Mesothelial cell of epicardium (in vitro differentiated cells): ENCODE measurements at places on chromosomes 3 and 15. TPM values are rescaled to one million over a fixed set of nuclear protein-coding genes. Genes with fewer than 3 reads are reported as not detected.

The ZPLD1 gene
- 0.07 TPM in 1 of 3 replicates, not detected in the others for total RNA-seq

The BNIP2 gene
- 61.3 to 69.6 TPM (median 63.2 TPM) in 3 replicates for total RNA-seq

The HEG1 gene
- total RNA-seq = 12.8 to 14.4 TPM (median 13.8 TPM) in 3 replicates

The GANC gene
- total RNA-seq = 39.7 to 42.7 TPM (median 42.0 TPM) in 3 replicates

The C3orf49 gene
- not detected in 3 replicates for total RNA-seq

The TRANK1 gene
- 68.3 to 80.4 TPM (median 76.8 TPM) in 3 replicates for total RNA-seq

The SMCO1 gene
- total RNA-seq = not detected in 3 replicates

The SLC28A1 gene
- total RNA-seq = 0.16 to 0.24 TPM (median 0.20 TPM) in 3 replicates

The RBP2 gene
- not detected in 3 replicates for total RNA-seq

The TMEM266 gene
- 1.8 to 2.0 TPM (median 2.0 TPM) in 3 replicates for total RNA-seq

DNA sequence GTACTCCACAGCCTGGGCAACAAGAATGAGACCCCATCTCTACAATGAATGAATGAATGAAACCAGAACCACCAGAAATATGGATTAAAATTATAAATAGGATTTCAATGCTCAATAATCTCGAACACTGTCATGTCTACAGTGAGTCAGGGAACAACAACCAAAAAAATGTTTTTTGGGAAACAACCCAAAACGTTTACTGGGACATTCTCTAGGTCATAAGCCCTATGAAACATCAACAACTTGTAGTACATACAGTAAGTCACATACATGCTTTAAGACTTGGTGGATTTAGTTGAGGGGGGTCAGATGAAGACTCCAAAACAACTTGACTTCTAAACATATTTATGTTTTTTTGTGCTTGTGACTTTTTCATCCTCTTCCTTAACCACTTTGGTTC, 511.2 kb downstream of the FOXP1 start:
- no peak for DNase-seq
- H3K4me1 ChIP-seq = peaks cover 47% of the 10 kb centered on the region
- H3K36me3 ChIP-seq = no peaks in the 10 kb centered on the region

DNA sequence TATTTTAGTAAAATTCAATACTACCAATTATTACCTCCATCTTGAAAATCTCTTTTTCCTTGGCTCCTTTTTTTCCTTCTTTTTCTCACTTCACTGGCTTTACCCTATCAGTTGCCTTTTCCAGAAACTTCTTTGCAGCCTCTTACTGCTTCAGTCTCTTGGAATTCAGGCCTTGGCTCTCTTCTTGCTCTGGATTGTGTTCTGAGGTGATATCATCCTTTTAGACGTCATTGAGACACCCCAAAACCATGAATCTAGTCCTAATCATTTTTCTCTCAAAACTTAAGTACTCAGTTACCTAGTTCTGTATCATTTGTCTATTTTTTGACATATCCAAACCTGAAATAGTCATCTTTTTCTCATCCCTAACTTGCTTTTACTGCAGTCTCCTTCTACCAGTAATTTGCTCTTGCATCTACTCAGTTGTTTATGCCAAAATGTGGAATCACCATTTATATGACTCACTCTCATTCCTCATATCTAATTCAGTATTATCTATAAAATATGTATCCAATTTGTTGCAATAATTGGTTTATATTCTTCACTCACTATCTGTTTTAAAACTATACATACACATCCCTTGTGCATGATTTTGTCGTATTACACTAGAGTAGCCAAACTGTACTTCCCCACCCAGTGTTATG, 703.2 kb upstream of the CCDC54 start:
- no peak for DNase-seq
- H3K27ac ChIP-seq = no peak overlapping the region
- H3K36me3 ChIP-seq = no peaks in the 10 kb centered on the region
- no peak overlapping the region for H3K4me3 ChIP-seq
- H3K4me1 ChIP-seq = no peaks in the 10 kb centered on the region
- no peaks in the 10 kb centered on the region for H3K27me3 ChIP-seq

DNA sequence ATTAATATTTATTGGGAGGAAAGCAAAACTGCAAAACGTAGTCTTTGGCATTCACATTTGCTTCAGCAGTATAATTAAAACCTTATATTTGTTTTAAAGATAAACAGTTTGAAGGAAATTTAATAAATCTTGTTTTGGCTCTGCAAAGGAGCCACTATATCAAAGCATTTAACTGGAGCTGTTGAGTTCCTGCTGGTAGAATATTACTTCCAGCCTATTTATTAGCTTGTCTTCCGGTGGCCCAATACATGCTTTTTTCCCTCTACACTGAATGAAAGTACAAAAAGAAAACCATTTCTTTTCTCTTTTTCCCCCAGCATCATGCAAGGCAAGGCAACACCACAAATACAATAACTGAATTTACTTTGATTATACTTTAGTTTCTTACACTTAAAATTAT, 26.3 kb downstream of the SPTSSB start:
- H3K4me3 ChIP-seq = no peak overlapping the region
- H3K27me3 ChIP-seq = peaks cover 1% of the 10 kb centered on the region
- peaks cover 10% of the 10 kb centered on the region for H3K4me1 ChIP-seq
- no peak overlapping the region for H3K27ac ChIP-seq
- no peak for DNase-seq
- no peaks in the 10 kb centered on the region for H3K36me3 ChIP-seq

DNA sequence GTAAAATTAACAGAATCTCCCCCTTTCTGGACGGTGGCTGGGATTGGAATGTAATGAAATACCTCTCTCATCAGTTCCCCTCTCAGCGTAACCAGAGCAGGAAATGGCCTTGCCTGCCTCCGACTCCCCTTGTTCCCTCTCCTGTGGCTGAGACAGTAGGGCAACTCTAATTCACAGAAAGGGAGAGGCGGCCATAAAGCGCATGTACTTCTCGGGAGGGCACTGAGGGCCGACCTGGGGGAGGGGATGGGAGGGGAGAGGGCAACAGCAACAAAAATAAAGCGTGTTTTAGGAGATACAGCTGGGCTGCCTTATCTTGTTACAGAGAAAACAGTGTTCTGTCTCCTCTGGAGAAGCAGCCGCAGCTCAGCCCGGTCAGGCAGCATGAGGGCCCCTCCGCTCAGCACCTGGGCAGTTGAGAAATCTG, 783.3 kb upstream of the ARRDC4 start:
- peak overlapping the region; percentile 11 for H3K4me3 ChIP-seq
- DNase-seq = peak; percentile 55
- peak overlapping the region; percentile 88 for H3K27ac ChIP-seq
- peaks cover 3% of the 10 kb centered on the region for H3K27me3 ChIP-seq
- H3K4me1 ChIP-seq = peaks cover 31% of the 10 kb centered on the region
- no peaks in the 10 kb centered on the region for H3K36me3 ChIP-seq

DNA sequence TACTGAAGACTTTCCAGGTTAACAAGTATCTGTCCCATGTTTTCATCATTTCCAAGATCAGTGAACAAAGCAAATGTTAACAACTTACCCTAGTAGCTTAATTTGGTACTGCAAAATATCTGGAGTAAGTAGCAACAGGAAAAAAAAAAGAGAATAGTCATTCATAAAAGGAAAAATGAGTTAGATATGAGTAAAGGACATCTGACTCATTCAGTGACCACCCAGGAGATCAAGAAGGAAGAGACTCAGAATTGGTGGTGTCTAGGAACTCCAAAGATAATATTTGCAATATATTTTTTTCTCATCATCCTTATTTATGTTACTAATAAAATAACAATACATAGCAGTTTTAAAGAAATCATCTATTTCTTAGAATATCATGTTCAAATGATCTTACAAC, 253.8 kb upstream of the COL8A1 start:
- H3K27ac ChIP-seq = no peak overlapping the region
- DNase-seq = no peak
- no peak overlapping the region for H3K4me3 ChIP-seq
- no peaks in the 10 kb centered on the region for H3K4me1 ChIP-seq
- peaks cover 20% of the 10 kb centered on the region for H3K27me3 ChIP-seq

DNA sequence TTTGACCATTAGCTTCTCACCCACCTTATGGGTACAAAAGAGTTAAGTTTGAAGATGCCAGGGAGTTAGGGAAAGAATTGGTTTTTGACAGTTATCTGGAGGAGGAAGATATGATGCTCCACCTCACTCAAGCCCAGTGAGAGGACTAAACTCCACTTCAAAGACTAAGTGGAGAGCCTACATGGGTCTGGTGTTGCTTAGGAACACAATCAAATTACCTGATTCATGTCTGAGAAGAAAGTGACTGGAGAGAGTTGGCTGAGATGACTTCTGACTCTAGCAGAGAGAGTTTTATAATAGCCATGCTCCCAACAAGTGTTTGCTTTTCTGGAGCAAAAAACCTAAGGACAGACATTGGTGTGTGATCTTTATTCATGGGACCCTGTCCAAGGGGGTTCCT, 43.3 kb downstream of the SUCNR1 start:
- no peak overlapping the region for H3K27ac ChIP-seq
- no peaks in the 10 kb centered on the region for H3K36me3 ChIP-seq
- H3K4me3 ChIP-seq = no peak overlapping the region
- no peak for DNase-seq

- peaks cover 19% of the 10 kb centered on the region for H3K27me3 ChIP-seq
- H3K27ac ChIP-seq = no peak overlapping the region
- H3K4me1 ChIP-seq = no peaks in the 10 kb centered on the region
These were observed 41.9 kb downstream of the EDEM1 start for GRCh38 chr3:5229414-5229813.

DNA sequence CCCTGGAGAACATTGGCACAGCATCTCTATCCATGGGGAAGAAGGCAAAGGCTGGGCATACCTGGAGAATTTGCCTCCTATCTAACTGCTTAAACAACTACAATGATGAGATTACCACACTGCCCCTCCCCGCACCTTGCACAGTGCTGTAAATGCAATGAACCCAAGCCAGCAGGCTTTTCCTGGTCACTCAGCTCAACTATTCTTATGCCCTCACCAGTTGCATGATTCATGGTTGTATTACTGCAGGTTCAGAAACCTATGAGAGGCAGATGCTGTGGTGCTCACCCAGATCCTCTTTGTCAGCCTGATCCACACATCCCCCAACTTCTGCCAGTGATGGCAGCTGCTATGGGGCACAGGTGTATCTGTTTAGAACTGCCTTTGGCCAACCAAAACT, 77.7 kb upstream of the STAC start:
- no peak overlapping the region for H3K4me3 ChIP-seq
- H3K4me1 ChIP-seq = no peaks in the 10 kb centered on the region
- peaks cover 13% of the 10 kb centered on the region for H3K27me3 ChIP-seq
- DNase-seq = no peak
- no peaks in the 10 kb centered on the region for H3K36me3 ChIP-seq

DNA sequence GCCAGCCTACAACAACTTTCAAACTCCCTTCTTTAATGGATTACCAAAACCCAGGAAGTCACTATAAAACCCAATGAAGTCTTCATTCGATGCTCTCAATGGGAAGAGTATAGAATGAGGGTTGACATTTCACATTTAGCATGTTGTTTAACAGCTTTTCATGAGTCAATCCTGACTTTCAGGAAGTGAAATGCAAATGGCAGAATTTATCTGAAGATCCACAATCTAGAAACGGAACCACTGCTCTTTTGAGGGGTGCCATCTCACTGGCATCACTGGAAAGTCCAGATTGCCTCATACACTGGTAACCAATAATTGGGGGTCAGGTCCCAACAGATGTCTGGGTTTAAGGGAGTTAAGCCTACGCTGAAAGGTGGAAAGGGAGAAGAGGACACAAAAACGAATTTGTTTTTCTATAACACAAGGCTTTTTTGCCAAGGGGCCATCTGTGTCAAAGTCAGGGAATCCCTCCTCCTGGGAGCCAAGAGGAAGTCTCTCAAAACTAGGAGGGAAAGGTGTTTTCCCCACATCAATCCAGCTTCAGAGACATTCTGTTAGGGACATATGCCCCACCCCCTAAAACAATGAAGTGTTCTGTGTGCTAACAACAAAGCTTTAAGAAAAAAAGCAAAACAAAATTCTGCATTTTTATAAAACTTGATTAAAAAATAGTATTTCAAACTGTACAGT, 12.0 kb upstream of the ATP1B3 start:
- peaks cover 7% of the 10 kb centered on the region for H3K4me1 ChIP-seq
- no peak overlapping the region for H3K4me3 ChIP-seq
- DNase-seq = no peak
- H3K36me3 ChIP-seq = no peaks in the 10 kb centered on the region

- H3K36me3 ChIP-seq = no peaks in the 10 kb centered on the region
- H3K4me1 ChIP-seq = peaks cover 2% of the 10 kb centered on the region
- H3K27ac ChIP-seq = no peak overlapping the region
- H3K4me3 ChIP-seq = no peak overlapping the region
- H3K27me3 ChIP-seq = peaks cover 2% of the 10 kb centered on the region
- no peak for DNase-seq
These were observed 24.7 kb upstream of the ZNF639 start for GRCh38 chr3:179297971-179298725.

- peaks cover 11% of the 10 kb centered on the region for H3K4me1 ChIP-seq
- no peak overlapping the region for H3K27ac ChIP-seq
- H3K4me3 ChIP-seq = peak overlapping the region; percentile 22
These were observed 8.6 kb downstream of the CLEC3B start for GRCh38 chr3:45034612-45035252.

DNA sequence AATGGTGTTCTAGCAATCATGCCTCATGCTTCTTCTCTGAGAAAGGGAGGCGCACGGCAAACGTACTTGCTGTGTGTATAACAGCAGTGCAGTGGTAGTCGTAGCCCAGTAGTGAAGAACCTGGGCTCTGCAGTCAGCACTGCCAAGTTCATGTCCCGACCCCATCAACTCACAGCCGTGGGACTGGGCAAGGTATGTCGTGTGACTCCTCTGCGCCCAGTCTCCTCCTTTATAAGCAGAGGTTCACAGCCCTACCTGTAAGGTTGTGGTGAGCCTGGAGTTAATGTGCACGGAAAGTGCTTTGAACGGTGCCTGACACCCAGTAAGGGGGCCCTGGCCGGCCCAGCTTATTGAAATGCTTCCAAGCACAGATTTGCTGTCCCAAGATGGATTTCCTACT, 26.6 kb downstream of the EHD4 start:
- no peaks in the 10 kb centered on the region for H3K36me3 ChIP-seq
- H3K27me3 ChIP-seq = no peaks in the 10 kb centered on the region
- peaks cover 69% of the 10 kb centered on the region for H3K4me1 ChIP-seq
- peak overlapping the region; percentile 97 for H3K27ac ChIP-seq

DNA sequence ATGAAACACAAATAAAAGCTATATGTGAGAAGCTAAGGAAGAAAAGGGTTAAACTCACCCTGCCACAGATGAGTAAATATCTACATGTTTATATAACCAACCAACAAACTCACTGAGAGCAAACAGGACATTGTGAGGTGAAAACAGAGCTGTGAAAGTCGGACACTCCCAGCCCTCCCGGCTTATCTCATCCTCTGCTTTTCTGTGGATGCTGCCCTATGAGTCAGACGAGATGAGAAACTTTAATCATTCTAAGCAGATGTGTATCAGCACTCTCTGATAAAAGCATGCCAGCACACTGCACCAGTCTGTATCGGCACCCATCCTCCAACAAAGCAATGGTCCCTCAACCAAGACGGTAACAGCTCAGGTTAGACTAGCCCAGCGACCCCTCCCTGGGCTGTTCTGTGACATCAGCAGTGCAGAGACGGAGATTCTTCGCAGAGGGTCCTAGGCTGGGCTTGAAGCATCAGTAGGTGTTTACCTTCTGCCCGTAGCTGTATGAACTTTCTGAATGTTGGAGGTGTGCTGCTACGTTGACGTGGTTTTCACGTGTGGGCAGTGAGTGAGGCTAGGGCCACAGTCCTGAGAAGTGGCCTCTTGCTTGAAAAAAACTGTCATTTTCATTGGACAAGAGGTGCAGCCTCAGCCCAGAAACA, 119.8 kb upstream of the ALDH1A3 start:
- no peaks in the 10 kb centered on the region for H3K36me3 ChIP-seq
- no peak overlapping the region for H3K27ac ChIP-seq
- peak overlapping the region; percentile 6 for H3K4me3 ChIP-seq

GRCh38 chr3:192892981-192893700, 24.5 kb downstream of the MB21D2 start:
- no peaks in the 10 kb centered on the region for H3K27me3 ChIP-seq
- peaks cover 63% of the 10 kb centered on the region for H3K4me1 ChIP-seq
- H3K4me3 ChIP-seq = no peak overlapping the region
- no peak for DNase-seq
- no peaks in the 10 kb centered on the region for H3K36me3 ChIP-seq
